ENCODE measurements at places on chromosomes 1 and 21.
A peak's percentile ranks its signal among the peaks of the same experiment; 100 is the strongest.

DNA sequence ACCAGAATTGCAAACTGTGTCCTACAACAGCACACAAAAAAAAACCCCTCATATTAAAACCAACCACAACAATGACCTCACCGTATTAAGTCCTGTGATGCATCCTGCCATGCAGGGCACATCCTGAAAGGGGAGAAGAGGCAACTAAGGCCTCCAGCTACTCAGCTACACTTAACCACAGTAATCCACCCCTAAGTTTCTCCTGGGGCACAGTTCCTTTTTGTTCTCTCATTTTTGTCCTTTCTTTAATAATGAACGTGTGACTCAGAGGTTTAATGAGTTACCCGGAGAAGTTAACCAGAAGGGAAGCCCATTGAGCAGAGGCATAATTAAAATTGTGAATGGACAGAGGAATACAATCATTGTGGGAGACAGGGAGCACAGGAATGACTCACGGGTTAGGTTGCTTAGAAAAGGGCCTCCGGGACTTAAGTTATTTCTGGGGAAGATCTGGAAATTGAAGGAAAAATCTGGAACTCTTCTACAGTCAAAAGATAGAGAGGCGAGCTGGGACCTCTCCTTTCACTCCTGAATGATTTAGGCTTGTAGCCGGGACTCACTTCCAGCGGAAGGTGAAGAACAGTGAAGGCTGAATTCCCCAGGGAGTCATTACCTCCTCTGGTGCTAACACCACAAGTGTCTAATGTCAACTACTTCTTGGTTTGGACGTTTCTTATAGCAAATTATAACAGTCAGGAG lies 36.9 kb upstream of the HIVEP3 start:
- DNase-seq: peak; percentile 59

- DNase-seq: no peak
These were observed 45.4 kb downstream of the SKI start for GRCh38 chr1:2273401-2274090.

DNA sequence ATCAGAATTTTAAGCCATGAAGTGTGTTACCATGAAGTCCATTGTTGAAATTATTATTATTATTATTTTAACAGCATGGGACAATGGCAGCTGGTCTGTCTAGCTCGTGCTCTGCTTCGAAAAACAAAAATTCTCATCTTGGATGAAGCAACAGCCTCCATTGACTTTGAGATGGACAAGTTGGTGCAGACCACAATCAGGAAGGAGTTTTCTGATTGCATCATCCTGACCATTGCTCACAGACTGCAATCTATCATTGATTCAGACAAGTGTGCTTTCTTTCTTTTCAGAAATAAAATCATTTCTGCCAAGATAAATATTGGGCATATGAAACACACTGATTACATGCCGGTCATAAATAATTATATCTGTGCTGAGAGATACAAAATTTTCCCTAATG lies 21.0 kb downstream of the HSPA13 start:
- DNase-seq: no peak

- DNase-seq: no peak
These were observed 121.8 kb downstream of the EPHB2 start for GRCh38 chr1:22832414-22832786.

DNA sequence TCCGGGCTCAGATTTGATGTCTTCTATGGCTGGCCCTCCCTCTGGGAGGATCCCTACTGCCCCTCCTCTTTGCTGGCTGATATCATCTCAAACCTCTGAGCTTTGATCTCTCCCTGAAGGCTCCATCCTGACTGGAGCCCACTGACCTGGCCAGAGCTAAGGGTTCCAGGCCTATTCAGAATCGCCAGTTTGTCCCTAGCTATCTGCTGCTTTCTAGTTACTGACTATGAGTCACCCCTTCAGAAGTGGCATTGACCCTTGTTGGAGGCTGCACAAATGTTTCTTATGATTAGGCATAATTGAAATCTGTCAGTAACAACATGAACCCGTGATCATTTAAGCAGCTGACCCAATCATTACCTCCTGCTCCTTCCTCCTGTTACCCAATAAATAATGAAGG lies 87.1 kb downstream of the ABCA4 start:
- DNase-seq: no peak

DNA sequence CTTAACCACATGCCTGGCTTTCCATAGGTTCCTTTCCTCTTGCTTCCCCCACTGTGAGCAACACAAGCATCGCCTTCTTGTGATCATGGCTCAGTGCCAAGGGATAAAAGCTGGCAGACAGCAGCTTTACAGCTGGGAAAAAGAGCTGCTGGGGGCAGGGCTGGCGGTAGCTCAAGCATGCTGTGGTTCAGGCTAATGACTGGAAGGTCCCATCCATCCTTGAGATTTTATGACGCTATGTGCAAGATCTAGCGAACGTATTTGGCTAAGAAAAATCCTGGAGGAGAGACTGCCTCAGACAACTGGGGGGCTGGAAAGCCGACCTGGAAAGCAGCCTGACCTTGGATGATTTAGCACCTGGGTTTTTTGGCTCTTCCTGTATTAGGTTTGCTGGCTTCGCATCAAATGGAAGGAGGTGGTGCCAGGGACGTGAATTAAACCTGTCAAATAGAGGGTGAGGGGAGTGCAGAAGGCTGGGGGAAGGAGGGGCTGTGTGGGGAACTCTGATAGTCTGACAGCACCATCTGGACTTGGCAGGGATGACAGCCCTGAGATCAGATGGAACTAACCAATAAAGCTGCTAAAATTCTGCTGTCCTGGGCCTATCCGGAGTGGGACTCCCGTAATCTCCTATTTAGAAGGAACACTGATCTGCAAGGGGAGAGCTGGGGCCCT lies 34.8 kb downstream of the ZMYND12 start:
- DNase-seq: no peak

GRCh38 chr1:42973286-42973685 lies 14.6 kb upstream of the SLC2A1 start:
- no peak for DNase-seq

DNA sequence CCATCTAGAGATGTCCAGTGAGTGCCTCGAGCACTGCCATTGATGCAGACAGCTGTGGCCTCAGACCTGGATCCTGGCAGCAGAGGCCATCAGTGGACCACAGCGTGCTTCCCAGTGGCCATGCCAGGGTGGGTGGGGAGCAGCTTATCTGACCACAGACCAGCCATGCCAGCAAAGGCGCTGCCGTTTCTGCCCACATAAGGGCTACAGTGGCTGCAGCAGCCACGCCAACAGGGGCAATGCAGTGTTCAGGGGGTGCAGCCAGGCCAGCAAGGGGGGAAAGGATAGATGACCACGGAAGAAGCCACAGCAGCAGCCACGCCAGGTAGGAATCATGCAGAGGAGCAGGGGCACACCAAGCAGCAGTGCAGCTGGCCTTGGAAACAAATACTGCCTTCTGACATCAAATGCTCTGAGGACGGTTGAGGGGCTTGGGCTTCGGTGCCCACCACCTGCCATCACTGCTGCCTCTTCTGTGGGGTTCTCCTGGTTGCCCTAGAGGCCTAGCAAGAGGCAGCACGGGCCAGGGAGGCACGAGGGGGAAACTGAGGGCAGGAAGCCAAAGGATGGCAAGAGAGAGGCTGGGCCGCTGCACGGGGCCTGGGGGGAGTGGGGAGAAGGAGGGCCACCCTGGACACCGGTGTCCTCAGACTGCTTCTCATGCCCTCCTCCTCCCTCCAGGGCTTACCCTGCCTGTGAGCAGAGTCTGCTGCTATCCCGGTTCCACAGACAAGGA lies 94.7 kb upstream of the RUNX3 start:
- no peak for DNase-seq

DNA sequence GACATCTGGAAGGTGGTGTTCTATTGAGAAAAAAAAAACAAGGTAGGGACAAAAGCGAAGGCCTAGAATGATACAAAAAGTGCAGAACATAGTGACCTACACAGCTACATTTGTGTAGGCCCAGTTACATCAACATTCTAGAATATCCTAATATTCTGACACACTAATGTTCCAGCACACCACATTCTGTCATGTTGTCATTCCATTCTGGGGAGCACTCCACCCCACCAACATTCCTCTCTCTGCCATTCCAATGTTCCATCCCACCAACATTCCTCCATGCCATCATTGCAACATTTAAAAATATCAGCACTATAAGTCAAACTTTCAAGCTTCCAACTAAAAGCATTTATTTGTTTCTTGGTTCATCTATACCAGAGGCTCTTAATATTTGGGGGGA lies 28.5 kb downstream of the COA7 start:
- no peak for DNase-seq

DNA sequence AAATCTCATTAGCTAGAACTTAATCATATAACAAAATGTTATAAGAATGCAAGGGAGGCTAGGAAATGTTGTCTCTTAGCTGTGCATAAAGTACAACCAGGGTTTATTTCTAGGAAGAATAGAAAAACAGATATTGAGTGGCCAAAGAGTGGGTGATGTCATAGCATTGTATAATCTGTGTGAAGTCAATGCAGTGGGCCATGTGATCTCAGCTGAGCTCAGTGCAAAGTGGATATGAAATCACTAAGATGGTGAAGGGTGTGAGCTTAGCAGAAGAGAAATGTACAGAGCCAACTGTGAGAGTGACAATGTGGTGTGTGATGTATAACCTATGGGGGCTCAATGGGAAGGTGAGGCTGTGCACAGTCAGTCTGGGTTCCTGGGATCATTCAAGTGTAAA lies 29.7 kb upstream of the DUSP23 start:
- DNase-seq: no peak

DNA sequence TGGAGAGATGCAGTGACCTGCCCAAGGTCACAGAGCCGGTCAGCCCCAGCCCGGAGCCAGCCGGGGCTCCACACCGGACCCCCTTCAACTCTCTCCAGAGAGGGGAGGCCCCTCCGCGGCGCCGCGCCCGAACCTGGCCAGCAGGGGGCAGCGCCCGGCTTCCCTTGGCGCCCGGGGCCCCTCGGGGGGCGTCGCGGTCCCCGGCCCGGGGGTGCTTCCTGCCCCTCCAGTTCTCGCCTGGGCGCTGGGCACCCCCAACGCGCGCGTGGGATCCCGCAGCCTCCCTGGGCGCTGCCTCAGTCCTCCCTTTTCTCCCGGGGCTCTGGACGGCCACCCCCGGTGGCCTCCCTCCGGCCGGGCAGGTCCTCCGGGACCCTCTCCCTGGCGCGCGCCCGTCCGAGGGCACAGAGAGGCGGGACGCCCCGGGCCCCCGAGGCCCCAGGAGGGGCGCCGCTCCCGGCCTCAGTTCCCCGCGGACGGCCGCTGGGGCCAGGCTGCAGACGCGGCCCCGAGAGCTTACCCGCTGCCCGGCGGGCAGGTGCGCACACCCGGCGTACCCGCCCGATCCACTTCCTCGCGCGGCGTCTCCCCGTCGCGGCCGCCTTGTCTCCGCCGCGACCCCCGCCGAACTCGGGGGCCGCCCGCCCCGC lies 406 bp downstream of the HTR1D start:
- DNase-seq: no peak

GRCh38 chr21:18443701-18444100 lies 40.1 kb upstream of the TMPRSS15 start:
- no peak for DNase-seq

DNA sequence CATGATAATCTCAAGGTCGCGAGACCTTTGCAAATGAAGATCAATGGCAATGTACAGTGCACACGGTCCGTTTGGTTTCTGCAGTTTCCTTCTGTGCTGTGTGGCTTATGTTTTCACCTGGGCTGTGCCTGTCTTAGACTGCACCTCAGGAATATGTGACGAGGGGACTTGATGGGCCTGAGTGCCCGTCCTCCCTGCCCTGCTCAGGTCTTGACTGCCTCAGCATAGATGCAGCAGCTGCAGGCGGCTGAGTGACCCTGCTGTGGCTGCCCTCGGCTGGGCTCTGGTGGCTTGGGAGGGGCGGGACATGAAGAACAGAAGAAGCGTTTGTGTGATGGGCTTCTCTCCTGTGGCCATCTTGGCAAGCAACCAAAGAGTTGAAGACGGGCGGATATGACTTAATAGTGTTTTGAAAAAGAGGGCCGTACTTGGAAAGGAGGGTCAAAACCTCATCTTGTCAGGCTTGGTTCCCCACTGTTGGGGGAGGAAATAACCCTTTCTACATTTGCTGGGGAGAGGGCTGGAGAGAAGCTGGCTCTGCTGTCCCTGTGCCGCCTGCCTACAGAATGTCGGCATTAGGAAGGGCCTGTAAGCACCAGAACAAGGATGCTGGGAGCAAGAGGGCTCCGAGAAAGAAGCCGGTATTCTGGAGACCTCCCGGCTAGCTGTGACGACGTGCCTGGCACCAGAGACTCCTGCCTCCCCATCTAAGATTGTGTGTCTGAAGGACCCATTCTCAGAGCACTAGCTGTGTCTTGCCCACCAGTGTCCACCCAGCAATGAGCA lies 7.1 kb downstream of the MYBPHL start:
- DNase-seq: no peak

DNA sequence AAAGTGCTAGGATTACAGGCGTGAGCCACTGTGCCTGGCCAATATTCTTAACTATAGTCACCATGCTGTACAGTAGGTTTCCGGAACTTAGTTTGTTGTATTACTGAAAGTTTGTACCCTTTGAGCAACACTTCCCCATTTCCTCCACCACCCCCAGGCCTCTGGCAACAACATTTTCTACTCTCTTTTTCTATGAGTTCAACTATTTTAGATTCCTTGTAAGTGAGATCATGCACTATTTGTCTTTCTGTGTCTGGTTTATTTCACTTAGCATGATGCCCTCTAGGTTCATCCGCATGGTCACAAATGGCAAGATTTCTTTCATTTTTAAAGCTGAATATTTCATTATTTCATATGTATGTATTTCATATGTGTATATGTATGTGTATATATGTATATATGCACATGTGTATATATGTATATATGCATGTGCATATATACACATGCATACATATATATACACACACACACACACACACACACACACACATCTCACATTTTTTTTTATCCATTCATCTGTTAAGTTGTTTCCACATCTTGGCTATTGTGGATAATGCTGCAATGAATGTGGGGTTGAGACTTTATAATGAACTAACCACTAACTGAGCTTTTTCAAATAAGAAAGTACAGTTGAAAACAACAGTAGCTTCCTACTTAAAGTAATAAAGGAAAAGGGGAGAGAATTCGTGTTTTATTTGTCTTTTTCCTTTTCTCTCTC lies 256.8 kb upstream of the C1orf105 start:
- DNase-seq: no peak

DNA sequence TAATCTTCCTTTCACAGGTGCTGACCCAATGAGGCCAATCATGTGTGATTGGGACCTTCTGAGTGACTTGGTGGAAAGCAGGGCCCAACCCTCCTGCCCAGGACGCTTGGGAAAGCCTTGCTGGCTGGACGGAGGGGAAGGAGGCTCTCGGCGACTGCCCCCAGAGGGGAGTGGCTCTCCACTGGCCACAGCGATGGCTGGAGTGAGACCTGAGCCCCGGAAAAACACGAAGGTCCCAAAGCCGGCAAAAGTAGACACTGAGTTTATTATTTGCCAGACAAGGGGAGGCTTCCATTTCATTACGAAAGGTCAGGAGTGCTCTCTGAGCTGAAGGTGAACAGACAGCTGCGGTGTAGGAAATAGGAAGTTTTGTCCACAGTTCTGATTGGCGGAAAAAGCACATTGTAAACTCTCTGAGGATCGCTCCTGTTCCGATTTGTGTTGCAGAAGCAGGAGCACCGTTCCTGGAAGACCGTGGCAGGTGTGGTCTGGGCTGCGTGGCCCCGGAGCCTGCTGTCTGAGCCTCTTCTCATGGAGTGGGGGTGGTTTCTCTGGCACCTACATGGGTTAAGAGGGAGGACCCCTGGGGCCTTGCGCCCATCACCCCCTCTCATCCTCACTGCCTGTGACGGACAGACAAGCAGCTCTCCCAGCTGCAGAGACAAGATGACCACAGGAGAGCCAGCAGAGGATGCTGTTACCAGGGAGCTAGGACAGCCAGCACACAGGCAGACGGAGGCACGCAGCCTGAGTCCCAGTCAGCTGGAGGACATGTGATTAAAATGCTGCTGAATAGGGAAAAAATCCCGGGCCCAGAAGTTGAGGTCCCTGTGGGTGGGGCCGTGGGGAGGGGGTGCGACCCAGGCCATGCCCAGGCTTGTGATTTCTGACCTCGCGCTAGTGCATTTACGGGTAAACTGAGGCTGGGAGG lies 41.5 kb downstream of the KRTAP10-1 start:
- DNase-seq: no peak
